ENCODE measurements at places on chromosomes 5 and 9.

- DNase-seq = peak; percentile 71
Observed at GRCh38 chr5:35029333-35029732, 18.4 kb downstream of the AGXT2 start.

DNA sequence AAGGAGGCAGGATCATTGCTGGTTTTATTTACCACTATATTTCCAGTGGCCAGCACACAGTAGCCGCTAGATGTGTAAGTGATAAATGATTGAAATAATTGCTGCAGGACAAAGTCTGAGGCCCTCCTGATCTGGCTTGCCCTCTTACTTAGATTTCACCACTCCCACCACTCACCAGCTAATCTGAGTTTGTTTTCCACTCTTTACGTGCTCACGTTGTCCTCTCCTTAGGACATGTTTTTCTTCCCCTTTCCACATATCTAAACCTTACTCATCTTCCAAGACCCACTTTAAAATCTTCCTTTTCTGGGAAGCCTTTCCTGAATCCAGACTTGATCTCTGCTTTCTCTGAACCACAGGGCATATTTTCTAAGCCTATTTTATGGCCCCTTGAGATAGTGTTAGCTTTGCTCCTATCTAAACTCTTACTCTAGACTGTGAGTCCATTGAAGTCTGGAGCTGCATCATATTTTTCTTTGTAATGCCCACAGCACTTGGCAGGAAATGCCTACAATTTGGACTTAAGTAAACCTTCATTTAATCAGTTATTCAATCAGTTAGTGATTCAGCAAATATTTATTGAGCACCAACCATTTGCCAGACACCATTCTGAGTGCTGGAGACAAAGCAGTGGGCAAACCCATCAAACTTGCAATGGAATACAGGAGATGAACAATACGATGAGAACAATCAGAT lies 2.4 kb downstream of the TLR4 start:
- DNase-seq = no peak

DNA sequence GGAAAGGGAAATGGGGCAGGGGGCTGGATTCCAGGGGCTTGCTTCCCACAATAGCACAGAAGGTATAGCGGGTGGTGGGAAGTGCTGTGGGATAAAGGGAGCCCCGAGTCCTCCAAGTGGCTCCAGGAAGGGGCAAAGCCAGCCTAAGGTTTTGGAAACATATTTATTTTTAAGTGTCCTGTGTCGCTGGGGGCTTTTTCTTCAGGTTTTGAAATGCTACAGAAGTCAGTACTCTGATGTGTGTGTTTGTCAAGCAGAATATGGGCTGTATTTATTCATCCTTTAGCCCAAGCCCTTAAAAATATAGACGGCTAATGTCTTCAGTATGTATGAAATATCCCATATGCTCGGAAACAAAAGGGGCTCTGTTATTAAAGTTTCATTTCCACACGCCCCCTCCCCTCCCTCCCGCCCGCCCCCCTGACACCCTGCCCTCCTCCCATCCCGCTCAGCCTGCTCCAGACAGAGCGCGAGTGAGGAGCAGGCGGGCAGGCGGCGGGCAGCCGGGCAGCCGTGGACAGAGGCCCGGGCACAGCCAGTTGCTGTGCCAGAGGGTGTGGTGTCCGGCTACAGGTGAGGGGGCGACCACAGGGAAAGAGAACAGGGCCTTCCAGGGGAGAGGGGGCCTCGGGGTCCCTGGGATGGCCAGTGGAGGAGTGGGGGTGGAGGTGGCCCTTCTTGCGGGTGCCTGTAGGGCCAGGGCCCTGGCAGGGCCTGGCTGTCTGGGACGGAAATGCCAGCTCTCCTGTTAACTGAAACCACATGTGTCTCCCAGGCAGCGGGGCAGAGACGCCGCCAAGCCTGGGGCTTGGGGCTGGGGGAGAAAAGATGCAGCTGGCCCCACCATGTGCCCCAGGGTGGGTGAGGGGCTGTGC lies 39.6 kb upstream of the SYNPO start:
- peak; percentile 44 for DNase-seq

DNA sequence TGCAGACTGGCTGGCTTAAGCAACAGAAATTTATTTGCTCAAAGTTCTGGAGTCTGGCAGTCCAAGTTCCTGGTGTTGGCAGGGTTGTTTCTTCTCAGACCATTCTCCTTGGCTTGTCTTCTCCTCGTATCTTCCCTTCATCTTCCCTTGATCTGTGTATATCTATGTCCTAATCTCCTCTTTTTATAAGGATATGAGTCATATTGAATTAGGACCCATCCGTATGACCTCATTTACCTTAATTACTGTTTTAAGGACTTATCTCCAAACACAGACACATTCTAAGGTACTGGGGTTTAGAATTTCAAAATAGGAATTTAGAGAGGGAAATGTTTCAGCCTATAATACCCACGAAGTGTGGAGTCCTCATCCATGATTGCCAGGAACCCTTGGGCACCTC lies 13.1 kb upstream of the LPAR1 start:
- no peak for DNase-seq

- DNase-seq = peak; percentile 13
Observed at GRCh38 chr5:78472469-78473106, 112.2 kb downstream of the SCAMP1 start.

DNA sequence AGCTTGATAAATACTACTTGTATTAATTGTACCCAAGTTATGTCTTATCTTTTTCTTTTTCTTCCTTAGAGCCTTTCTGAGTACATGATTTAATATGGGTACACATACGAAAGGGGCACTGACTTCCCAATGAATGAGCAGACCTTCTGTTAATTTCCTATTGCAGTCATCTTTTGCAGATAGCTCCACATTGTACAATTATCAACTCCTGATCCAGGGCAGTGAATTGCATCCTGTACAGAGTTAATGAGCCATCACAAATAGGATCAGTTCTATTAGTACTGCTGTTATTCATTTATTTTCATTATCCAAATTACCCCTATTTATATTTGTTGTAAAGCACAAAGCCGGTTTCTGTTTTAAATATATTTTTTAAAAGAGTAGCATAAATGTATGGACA lies 105.6 kb downstream of the ADAMTSL1 start:
- DNase-seq = no peak

GRCh38 chr5:41893074-41893851 lies 10.9 kb upstream of the RIMOC1 start:
- DNase-seq = no peak

- no peak for DNase-seq
Observed at GRCh38 chr5:96616801-96617200, 45.4 kb upstream of the CAST start.

GRCh38 chr5:69013481-69013880 lies 80.3 kb upstream of the SLC30A5 start:
- no peak for DNase-seq

DNA sequence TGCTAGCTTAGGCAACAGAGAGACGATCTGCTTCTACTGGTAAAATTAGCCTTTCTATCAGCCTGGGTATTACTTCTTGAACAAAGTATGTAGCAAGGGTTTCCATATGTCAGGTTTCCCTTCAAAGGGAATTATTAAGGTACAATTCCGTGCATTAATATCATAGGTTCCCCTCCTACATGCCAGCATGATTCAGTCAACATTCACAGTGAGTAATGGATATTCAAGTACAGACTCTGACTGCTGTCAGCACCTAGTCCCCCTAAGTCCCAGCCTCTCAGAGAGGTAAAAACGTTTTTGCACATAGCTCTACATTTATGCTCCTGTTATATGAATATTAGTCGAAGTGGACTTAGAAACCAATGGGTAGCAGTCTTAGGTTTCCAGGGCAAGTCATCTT lies 322.4 kb upstream of the CCNG1 start:
- DNase-seq = no peak

- peak; percentile 97 for DNase-seq
Observed at GRCh38 chr5:17180864-17181723, 36.3 kb upstream of the BASP1 start.

DNA sequence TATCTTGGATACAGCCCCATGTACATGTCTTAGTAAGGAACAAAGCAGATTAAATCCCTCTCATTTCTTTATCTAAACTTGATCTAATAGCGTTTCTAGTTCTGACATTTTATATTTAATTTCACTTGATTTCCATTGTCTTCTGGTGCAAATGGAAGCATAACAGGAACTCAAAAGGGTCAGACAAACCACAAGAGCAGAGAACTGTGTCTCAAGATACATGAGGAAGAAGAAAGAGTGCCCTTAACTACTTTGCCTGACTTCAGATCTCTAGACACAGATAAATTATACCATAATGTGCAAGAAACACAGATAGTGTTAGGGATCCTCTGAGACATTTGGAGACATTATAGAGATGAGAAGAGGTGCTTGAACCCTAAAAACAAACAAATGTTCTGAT lies 20.7 kb upstream of the STX17 start:
- no peak for DNase-seq

- no peak for DNase-seq
Observed at GRCh38 chr5:56545016-56545415, 270.3 kb upstream of the MAP3K1 start.

DNA sequence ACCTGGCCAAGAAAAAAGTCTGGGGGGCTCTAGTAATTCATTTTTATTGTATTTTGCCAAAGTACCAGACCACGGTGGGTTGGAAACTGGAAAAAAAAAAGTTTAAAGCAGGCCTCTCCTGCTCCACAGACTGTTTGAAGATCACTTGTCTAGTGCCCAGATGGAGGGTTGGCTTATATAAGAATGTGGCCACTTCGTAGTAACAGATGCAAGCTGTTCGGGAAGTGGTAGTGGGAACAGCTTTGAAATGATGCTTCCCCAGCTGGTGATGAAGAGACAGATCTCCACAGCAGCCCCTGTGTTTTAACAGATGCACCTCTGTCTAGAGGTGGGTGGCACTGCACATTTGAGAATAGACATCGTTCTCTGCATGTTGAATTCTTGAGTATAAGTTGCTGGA lies 54.3 kb upstream of the DMRT3 start:
- no peak for DNase-seq

DNA sequence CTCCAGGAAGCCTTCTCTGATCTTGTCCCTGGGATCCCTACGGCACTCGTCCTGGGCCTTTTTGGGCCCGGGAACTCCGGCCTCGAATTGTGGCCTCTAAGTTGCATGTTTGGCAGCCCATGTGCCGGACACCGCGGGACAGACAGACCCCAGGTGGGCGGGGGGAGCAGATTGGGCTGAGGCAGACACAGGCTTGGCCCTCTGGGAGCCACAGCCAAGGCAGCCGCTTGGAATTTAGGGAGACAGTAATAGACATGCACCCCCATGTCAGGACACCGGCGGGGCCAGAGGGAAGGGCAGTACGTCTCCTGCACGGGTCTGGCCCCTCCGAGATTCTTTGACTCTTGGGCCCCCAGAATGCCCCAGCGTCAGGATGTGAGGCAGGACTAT lies 36.2 kb downstream of the ADAMTSL2 start:
- no peak for DNase-seq

GRCh38 chr9:116895961-116896360 lies 208.9 kb downstream of the TRIM32 start:
- no peak for DNase-seq

- no peak for DNase-seq
Observed at GRCh38 chr9:131406563-131407436, 12.9 kb downstream of the PRRC2B start.

DNA sequence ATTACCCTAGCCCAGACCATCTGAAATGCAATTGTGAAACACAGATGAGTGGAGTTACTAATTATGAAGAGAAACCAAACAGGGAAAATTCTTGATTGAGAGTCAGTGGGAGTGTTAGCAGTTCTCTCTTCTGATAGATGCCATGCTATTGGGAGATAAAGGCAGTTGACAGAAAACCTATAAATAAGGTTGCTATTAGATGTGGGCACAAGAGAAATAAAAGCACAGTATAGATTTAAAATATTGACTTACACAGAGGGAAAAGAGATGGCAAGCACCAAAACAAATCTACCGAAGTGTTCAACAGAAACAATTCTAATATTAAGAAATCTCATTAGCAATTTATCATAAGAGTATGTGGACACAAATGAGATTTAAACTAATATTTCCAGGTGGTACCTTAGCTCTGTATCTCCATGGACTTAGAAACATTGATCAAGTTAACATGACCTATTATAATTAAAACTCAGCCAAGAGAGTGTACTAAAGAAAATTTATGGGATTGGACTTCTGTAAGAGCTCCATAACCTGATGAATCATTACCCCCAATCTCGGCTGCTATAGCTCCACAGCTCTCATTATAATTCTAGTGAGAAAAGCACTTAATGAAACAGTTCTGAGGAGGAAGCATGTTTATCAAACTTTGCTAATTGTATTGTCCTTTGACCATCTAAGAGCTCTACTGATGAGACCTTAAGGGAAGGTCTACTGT lies 665.0 kb upstream of the RIOK2 start:
- no peak for DNase-seq

DNA sequence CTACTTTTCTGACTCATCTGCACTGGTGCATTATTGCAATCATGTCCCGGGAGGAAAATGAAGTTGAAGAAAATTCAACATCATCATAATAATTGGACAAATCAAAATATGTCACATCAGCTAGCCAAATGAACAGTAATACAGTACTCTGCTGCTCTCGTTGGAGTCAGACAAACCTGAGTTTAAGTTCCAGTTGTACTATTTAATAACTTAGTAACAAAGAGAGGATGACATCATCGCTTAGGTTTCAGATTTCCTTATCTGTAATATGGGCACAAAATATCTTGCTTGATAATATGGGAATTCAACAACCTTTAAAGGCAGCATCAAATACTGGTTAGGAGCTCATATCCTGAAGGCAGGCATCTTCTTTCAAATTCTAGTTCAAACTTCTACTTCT lies 1248.9 kb upstream of the ACO1 start:
- DNase-seq = no peak

DNA sequence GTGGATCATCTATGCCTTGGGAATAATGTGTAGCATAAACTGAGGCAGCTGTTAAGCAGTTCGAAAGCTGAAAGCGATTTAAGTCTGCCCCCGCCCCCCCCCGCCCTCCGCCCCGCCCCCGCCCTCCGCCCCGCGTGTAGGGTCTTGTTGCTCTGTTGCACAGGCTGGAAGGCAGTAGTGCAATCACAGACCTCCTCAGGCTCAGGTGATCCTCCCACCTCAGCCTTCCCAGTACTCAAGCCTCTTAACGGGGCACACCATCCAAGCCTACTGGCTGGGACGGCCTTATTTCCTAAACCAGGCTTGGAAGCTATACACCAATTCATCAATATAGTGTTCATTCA lies 945 bp downstream of the ANKDD1B start:
- no peak for DNase-seq
